ENCODE measurements at places on chromosomes 13 and 19.

GRCh38 chr13:73681015-73681414, 453.2 kb downstream of the KLF12 start:
- DNase-seq, result no peak

DNA sequence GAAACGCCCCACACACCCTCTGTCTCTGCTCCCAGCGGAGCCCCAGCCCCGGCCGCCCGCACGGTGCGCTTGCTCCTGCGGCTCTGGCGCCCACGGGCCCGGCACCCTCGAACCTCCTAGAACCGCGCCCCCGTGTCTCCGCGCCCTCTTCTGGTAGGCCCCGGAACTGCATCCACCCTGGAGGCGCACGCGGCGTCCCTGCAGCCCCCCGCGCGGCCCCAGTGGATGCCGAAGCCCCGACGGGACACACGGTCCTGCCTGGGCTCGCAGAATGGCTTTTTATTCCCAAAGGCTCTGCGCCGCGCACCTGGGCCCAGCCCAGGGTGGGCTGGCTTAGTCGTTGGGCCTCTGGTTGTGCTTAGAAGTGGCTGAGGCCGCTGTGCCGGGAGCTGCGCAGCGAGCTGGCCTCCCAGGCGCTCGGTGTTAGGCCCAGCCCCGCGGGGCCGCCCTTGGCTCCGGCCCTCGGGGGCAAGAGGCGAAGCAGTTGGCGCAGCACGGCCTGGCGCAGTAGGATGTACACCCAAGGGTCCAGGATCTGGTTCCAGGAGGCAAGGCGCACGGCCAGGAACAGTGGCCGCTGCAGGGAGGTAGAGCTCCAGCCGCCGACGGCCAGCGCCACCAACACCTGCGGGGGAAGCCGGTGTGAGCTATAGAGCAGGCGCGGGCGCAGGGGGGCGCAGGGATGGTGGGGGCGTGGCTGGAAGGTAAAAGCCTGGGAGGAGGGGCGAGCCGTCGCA, 2.8 kb downstream of the PTGER1 start:
- DNase-seq, result peak; percentile 86

GRCh38 chr19:6234527-6234926, 45.2 kb downstream of the MLLT1 start:
- DNase-seq, result no peak

DNA sequence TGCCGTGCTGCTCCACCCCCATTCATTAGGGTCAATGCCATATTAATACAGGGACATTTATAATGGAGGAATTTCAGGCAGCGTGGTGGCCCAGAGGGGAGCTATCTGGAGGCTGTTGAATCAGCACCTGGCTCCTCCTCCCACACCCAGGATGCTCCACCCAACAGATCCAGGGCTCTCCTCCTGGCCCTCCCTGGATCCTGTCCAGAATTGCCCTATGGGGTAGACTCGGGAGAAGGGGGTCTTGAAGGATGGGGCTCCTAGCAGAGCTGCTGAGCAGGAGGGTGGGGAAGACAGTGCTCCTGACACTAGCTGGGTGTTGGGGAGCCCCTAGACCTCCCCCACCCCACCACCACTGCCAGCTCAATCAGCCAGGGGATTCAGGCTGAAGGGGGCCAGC, 5.2 kb upstream of the OR10H5 start:
- DNase-seq, result no peak

GRCh38 chr13:48167866-48168265, 65.1 kb upstream of the ITM2B start:
- DNase-seq, result no peak

DNA sequence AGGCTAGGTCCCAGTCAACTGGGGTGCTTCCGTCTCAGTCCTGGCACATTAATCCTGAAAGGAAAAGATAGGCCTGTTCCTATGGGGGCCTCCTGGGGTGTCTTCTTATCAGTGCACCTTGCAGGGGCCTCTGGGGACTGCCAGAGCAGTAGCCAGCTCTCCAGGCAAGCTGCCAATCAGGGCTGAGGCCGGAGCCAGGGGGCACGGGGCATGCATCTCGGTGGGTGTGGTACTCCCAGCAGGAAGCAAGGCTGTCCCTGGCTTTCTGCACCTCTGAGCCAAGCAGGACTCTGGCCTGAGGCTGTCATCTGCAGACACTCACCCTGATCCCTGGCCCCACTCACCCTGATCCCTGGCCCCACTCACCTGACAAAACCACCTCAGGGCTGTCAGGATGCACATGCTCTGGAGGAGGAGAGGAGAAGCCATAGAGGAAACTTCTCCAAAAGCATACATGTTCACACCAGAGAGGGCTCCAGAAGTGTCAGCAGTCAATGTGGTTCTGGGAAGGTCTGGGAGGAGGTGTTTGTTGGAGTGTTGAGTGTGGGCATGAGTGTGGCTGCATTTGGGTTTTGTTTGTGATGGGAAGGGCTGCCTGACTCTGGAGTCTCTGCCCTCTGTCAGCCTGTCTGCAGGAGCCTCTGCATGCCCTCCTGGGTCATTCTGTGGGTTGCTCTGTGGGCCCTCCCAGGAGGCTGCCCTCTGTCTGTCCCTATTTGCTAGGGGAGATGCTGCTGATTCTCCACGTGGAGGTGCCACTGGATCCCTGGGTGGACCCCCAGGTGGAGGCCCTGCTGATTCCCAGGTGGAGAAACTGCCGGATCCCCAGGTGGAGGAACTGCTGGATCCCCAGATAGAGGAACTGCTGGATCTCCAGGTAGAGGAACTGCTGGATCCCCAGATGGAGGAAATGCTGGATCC, 22.7 kb upstream of the KCTD15 start:
- DNase-seq, result no peak

GRCh38 chr13:76012091-76012721, 376.1 kb downstream of the LMO7 start:
- DNase-seq, result no peak

GRCh38 chr13:37067874-37068273, 8.4 kb upstream of the SUPT20H start:
- no peak for DNase-seq

GRCh38 chr19:39200803-39201115, 3.3 kb downstream of the SYCN start:
- no peak for DNase-seq

- no peak for DNase-seq
Observed at GRCh38 chr13:112961457-112962369, 7.3 kb upstream of the MCF2L start.

DNA sequence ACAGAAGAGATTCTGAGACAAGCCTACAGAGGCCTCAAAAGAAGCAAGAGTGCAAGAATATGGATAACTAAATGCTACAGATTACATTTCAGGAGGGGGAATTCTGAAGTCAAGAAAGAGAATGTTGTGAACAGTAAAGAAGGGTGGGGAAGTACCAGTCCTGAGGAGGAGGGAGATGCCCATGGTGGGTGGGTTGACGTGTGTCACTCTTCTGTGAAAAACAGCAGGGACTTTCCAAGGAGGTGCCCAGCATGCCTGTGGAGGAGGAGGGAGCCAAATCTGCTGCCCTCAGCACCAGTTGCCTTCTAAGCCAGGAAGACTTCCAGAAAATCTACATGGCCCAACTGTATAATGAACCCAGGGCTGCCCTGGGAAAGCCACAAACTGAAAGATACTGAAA, 87.7 kb downstream of the SGCG start:
- no peak for DNase-seq

- DNase-seq, result no peak
Observed at GRCh38 chr13:40145139-40145538, 489.7 kb downstream of the COG6 start.

GRCh38 chr19:8461891-8462290, 17.1 kb downstream of the HNRNPM start:
- no peak for DNase-seq

- DNase-seq, result no peak
Observed at GRCh38 chr13:30120133-30120822, 187.1 kb downstream of the KATNAL1 start.

- no peak for DNase-seq
Observed at GRCh38 chr13:62512194-62513141, 1096.8 kb upstream of the PCDH20 start.

- DNase-seq, result peak; percentile 3
Observed at GRCh38 chr19:4399812-4400134, 574 bp downstream of the SH3GL1 start.

GRCh38 chr13:40059540-40060232, 404.2 kb downstream of the COG6 start:
- DNase-seq, result no peak

DNA sequence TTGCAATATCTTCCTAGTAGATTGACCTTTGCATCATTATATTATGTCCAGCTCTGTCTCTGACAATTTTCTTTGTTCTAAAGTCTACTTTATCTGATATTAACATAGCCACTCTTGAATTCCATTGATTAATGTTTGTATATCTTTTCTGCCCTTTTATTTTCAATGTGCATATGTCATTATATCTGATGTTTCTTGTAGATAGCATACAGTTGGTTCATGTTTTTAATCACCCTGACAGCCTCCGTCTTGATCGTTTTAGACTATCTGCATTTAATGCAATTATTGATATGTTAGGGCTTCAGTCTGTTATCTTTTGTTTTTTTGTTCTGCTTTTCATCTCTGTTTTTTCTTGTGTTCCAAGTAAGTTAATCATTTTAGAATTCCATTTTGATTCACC, 159.8 kb downstream of the ENOX1 start:
- no peak for DNase-seq

DNA sequence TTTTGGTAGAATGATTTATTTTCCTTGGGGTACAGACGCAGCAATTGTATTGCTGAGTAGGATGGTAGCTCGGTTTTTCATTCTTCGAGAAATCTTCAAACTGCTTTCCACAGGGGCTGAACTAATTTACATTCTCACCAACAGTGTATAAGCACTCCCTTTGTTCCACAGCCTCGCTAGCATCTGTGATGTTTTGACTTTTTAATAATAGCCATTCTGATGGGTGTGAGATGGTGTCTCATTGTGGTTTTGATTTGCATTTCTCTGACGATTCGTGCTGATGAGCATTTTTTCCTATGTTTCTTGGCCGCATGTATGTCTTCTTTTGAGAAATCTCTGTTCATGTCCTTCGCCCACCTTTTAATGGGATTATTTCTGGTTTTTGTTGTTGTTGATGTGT, 54.8 kb upstream of the UQCRFS1 start:
- DNase-seq, result no peak

DNA sequence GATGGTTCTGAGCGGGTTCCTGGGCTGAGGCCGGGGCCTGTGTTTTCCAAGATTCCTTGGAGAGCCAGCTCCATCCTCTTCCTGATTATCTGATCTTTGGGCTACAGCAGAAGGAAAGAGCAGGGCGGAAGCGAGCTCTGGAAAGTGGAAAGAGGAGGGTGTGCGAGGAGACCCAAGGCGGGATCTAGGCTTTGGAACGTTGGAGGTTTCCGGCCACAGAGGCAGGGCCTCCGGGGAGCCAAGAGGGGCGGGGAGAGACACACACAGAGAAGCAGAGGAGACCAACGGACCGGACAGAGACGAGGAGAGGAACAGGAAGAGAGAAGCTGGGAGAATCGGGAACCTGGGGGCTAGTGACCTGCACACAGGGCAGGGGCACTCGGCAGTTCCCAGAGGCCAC, at the start of gene CLEC11A:
Gene CLEC11A, plus strand, starts transcription at position 296 of the 400 bp plus-strand sequence. CDS start 162 bp downstream, outside the sequence.
- DNase-seq, result no peak

DNA sequence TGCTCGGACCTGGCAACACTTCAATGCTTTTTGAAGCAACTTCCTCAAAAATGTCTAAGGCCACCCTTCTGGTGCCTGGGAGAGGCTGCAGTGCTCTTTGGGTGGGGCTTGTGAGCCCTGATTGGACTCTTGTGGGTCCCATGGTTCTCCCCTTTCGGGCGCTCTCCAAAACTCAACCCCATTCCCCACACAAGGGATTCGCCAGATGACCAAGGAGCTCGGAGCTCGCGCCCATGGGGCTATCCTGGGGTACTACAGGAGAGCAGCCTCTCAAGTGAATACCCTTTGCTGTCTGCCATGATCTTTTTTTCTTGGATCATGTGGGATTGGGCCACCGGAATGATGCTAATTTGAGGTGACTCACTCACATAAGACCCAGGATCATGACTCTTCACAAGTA, 29.7 kb upstream of the KL start:
- no peak for DNase-seq

- no peak for DNase-seq
Observed at GRCh38 chr13:26616126-26616525, 58.6 kb downstream of the WASF3 start.

DNA sequence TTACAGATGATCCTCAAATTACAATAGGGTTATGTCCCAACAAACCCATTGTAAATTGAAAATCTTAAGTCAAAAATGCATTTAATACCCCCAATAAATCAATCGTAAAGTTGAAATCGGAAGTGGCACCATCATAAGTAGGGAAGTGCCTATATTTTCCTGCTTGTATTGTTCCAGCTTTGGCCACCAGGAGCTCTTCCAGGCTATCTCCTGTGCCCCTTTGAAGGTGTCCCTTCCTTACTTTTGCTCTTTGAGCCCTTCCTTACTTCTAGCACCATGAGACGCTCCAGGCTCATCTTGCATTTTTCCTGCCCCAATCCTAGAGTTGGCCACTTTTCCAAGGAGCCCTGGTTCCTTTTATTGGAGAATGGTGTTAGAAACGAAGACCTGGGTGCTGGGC, 163.0 kb upstream of the TSC22D1 start:
- no peak for DNase-seq

DNA sequence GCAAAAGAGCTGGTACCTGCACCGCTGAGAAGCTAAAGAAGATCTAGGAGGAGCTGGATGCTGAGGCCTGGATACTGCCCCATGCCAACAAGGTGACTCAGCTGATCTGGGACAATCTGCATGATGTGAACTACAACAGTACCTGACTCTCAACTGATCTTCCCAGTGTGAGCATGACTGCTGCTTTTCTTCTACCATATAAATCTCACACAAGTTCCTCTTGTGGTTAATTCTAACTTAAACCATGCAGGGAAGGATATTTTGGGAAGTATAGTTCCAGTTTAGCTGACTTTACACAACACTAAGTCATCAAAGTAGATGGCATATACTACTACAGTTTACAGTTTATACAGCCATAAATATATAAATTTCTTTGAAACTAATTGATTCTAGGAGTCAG, 91.9 kb downstream of the SLAIN1 start:
- no peak for DNase-seq

DNA sequence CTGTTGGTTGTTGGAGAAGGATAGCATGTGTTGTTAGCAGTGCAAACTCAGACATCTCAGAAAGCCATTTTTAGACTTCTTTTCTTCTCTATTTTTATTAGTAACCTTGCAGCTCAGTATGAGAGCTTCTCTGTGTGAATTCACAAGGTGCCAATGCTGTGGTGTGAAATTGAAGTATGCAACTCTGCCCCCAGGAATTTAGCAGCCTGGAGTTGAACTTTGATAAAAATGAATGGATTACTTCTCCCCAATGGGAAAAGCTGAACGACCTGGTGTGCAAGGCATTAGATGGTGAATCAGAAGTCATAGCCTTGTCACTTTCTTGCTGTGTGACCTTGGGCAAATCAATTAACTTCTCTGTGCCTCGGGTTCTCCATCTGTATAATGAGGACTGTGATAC, 512.3 kb upstream of the PCDH9 start:
- no peak for DNase-seq

GRCh38 chr13:91745967-91746366, 347.5 kb downstream of the GPC5 start:
- no peak for DNase-seq

- peak; percentile 89 for DNase-seq
Observed at GRCh38 chr19:38387550-38388348, at the start of gene GGN. Gene GGN, minus strand, starts transcription at chr19:38388034. Its CDS starts 773 bp downstream, at chr19:38387261.

DNA sequence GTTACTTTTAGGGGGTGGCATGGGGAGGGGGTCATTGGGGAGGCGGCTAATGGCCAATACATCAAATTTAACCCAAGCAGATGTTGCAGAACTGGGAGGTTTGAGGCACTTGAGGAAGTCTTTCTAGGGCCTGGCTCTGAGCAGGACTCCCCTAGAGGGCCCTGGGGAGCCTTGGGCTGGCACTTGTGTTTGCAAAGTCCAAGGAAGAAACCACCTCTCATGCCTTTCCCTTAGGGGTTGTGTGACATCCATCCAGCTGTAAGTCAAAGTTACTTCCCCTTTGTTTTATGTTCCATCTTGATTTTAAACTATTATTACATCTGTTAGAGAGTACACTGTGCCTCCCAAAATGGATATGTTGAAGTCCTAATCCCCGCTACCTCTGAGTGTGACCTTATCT, 159.9 kb downstream of the KATNAL1 start:
- DNase-seq, result no peak

Measured in CD4-positive, alpha-beta T cell treated with Interferon alpha-2 for 1 hour (primary cell).